ENCODE measurements at places on chromosomes 3 and 15.
A peak's percentile ranks its signal among the peaks of the same experiment; 100 is the strongest.

DNA sequence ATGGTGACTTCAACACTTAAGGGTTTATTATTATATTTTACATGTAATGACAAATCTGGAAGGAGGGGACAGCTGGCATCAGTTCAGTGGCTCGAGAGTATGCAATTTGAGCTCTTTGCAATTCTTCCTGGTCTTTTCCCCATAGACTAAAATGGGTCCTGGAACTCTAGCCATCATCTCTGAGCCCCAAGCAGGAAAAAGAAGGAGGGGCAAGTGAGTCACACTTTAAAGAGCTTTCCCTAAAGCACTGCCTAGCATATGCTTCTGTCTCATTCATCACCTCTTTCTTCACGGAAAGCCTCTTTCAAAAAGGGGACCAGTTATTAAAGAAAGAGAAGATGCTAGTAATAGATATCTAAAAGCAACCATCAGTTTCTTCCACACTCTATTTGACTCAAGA, 466.3 kb downstream of the ZIC1 start:
- DNase-seq: no peak

DNA sequence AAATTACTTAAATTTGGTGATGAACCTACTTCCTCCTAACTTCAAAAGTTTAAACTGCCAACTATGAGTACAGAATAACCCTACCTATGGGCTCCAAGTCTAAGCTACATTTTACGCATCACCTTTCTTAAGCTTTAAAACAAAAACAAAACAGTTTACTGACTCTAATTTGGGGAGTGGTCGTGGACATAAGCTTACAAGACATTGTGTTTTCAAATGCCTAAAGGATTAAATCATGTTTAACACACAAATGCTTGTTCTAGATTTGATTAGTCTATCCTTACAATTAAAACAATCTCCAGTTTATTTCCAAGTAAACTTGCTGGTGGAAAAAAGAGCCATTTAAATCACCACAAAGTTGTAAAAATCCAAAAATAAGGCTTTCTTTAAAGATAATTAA, 62.2 kb downstream of the UACA start:
- no peak for DNase-seq

DNA sequence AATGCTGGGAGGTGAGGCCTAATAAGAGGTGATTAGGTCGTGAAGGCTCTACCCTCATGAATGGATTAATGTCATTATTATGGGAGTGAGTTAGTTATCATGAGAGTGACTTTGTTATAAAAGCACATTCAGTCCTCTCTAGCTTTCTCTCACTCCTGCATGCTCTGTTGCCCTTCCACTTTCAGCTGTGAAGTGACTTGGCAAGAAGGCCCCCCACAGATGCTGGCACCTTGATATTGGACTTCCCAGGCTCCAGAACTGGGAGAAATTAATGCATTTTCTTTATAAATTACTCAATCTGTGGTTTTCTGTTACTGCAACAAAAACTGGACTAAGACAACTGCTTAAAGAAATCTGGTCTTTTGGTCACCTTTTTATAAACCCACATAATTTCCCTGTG, 144.3 kb downstream of the FBN1 start:
- no peak for DNase-seq

DNA sequence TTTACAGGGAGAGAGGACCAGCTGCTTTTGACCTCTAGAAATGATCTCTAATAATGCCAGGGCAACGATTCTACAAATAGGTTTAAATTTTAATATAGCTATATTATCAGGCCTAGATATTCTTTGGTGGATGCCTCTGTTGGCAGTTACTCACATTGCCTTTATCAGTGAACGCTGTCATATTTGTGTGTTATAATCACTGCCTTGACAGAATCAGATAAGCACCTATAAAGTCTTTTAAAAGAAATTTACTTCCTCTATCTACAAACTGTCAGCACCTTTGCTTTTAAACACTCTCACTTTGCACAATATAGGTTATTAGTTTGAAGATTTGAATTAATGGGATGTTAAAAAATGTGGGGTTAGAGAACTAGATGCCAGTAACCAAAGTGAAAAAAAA, 324.1 kb downstream of the ZIC1 start:
- no peak for DNase-seq

DNA sequence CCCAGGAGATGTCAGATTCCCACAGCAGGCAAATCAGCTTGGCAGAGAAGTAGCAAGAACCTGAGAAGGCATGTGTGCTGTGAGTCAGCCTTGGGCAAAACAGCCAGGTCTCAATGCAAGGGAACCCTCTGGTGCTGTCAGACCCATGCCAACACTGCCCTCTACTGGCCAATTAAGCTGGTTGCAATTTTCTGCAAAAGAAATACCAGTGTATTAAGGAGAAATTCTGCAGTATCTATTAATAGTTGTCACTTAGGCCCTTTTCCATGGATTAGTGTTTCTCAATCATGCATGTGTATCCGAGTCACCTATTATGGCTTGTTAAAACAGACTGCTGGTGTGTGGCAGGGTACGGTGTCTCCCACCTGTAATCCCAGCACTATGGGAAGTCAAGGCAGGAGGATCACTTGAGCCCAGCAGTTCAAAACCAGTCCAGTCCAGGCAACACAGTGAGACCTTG, 26.2 kb downstream of the MAP4 start:
- DNase-seq: peak; percentile 69

- no peak for DNase-seq
Observed at GRCh38 chr15:70222606-70223005, 124.9 kb upstream of the TLE3 start.

DNA sequence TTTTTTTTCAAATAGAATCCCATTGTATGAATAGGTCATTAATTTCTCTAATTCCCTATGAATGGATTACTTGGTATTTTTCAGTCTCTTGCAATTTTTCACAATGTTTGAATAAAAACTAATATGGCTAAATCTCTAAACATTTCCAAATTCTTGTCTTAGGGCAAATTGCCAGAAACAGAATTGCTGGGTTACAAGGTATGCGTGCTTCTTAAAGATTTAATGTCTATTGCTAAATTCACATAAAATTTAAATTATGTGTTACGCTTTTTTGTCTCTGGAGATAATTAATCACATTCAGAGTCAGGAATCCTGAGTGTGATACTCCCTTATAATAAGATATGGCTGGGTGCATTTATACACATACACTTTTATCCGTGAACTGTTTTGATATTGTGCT, 264.5 kb upstream of the TBL1XR1 start:
- DNase-seq: no peak

GRCh38 chr15:52392008-52392687, 96.5 kb upstream of the MYO5C start:
- no peak for DNase-seq

- DNase-seq: no peak
Observed at GRCh38 chr3:97970956-97971620, 1.1 kb downstream of the RIOX2 start.

DNA sequence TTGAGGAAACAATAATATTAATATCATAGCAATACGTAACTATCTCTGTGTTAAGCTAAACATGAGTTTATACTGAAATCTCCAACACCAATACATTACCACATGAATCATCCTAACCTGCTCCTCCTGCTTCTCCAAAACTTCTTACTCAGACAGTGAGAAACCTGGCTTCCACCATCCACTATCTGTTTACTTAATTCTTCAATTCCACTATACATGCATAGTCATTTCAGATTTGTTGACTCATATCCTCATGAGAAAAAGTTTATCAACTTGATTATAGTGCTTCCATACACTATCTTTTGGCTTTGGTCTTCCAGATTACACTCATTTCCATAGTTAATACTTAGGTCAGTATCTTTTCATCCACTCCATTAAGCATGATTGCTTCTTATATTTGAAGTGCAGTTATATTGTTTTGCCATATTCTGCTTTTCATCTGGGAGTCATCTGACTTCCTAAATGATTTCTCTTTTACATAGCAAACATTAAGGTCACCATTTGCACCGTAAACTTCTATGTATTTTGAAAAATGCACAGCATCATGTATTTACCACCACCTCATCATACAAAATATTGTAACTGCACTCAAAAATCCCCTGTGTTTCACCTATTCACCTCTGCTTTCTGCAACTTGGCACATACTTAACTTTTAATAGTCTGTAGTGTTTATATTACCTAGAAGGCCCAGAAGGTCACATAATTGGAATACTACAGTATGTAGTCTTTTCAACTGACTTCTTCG, 970.6 kb downstream of the DIPK2A start:
- no peak for DNase-seq

GRCh38 chr15:35330048-35330695, 215.8 kb downstream of the DPH6 start:
- no peak for DNase-seq

- no peak for DNase-seq
Observed at GRCh38 chr3:73582535-73582934, 42.2 kb downstream of the PDZRN3 start.

DNA sequence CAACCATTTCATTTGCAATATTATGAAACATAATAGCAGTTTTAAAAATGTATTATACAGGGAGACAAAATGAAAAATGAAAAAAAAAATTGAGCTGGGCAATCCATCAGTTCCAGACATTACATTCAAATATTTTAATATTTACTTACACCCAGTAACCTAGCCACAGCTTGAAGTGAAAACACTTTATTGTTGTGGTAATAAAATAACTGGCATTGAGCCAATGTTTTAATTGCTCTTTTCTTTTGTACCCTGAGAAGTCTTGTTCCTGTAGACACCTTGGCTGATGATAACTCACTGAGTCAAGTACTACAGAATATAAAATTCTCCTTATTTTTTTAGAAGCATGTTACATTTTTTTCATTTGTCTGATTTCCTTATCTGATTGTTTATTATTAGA, 180.6 kb downstream of the ROBO1 start:
- DNase-seq: no peak

DNA sequence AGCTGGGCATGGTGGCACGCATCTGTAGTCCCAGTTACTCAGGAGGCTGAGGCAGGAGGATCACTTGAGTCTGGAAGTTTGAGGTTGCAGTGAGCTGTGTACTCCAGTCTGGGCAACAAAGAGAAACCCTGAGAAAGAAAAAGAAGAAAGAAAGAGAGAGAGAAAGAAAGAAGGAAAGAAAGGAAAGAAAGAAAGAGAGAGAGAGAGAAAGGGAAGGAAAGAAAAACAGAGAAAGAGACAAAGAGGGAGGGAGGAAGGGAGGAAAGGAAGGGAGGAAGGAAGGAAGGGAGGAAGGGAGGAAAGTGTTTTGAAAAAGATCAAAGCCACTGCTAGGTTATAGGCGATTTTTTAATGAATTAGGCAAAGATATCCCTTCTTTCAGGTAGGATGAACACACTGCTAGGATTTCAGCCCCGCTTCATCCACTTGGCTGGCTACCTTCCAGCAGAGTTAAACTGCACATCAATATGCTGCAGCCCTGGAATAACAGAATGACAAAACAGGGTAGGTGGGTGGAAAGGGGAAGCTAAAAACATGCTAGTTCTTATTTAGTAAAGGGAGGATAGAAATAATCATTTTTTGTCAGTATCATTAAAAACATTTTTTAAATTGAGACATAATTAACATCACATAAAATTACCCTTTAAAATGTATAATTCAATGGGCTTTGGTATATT, 12.8 kb upstream of the PPARG start:
- no peak for DNase-seq

DNA sequence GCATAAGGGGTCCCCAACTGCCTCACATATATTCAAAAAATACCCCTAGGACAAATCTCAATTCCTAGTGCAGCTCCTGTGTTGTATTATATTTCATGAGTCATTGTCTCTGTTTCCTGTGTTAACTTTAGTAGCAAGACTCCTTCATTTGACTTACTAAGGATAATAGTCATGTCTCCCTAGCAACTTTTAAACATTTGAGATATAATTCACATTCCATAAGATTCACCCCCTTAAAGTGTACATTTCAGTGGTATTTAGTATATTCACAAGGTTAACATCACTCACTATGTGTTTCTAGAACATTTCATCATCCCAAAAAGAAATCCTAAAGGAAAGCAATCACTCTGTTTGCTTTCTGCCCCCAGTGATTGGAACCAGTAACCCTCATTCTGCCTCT, 121.3 kb upstream of the WNT7A start:
- DNase-seq: no peak

DNA sequence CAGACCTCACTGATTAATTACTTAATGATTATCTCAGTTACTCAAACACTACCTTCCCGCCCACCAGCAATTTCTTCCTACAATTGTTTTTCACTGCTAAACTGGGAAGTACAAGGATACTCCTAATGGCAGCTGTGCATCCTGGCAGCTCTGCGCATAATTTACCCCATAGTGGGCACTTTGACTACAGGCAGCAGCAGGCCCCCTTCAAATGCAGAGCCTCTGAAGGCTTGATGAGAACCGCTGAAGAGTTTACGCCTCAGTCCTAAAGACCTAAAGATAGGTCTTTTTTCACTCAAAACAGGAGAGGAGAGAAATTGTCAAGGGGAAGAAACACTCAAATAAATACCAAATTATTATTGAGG, 10.7 kb downstream of the CCDC32 start:
- no peak for DNase-seq

GRCh38 chr15:80154336-80154735, 1.5 kb downstream of the FAH start:
- no peak for DNase-seq

DNA sequence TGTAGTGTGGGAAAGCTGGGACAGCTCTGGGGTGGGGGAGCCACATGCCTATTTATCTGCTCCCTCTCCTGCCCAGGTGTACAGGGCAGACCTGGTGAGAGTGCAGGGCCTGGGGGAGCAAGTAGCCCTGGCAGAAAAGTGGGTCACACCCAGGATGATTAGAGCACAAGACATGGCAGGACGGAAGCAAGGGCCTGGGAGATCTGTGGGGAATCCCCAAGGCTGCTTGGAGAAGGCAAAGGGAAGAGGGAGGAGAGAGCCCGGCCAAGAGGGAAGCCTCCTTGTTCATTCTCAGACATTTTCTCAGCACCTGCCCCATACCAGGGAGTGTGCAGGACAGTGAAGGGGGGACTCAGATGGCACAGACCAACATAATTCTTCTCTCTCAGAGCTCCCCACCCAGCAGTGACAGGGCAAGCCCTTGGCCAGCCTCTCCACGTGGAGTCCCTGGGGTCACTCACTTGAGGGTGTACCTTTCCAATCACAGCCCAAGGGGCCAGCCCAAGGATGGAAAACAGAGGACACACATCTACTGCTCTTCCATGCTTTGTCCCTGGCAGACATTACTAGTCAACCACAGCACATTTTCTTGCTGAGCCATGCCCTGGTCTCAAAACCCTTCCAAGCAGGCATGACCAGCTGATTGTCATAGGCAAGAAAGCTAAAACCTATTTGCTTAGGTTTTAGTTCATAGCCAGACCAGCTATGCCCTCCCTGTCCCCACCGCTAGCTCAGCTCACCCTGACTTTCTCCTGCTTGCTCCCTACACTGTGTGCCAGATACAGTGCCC, 4.9 kb upstream of the DUSP7 start:
- DNase-seq: no peak

DNA sequence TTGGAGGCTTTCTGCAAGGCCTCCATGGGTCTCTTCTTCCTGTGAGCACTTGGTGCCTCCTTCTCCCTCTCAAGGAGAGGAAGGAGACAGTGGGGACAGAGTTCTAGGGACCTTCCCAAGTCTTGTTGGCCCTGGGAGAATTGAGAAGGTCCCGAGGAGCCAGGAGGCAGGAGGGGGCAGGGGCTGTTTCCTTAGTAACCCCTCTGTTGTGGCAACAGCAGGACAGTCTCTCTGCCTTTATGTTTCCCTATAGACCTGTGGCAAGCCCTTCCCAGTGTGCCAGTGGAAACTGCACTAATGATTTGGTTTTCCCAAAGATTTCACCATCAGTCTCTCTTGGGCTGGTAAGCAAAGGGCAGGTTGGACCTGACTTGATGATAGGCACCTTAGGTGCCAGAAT, 87.8 kb upstream of the GALNT15 start:
- DNase-seq: no peak
